CD4-positive, alpha-beta T cell treated with Interleukin-1 beta for 1 hour (primary cell): ENCODE measurements at places on chromosomes 2 and 18.

DNA sequence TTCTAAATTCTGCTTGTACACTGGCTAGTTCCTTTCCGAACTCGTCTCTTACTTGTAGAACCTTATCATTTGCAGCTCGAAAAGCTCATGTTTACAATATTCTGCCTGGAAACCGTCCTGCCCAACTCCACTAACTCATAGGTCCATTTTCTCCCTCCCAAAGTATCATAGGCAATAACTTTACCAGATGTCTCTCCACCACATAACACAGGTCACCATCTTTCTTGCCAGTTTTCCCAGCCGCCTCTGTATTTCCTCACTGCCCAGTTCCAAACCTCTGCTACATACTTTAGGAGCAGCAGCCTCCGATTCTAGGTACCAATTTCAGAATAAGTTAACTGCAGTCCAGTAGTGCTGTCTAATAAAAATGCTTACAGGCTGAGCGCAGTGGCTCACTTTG is 259.5 kb downstream of the GLI2 start:
- DNase-seq: no peak

DNA sequence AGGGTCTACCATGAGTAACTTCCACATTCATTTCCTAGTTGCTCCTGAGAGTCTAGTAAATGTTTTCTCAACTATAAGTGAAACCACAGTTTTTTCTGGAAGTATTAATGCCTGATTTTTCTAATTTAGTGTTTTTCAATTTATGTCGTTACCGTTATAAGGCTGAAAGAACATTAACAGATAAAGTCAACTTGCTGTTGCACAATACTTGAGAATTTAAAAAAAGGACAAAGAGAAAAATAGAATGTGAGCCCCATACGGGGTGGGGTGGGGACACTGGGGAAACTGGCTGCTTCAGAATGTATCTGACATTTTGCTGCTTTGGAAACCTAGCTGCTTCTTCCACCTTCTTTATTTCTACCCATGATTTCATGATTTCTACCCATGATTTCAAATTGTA is 26.2 kb downstream of the CNOT11 start:
- no peak for DNase-seq

GRCh38 chr2:63364866-63365265 is 223.4 kb downstream of the WDPCP start:
- DNase-seq: no peak

DNA sequence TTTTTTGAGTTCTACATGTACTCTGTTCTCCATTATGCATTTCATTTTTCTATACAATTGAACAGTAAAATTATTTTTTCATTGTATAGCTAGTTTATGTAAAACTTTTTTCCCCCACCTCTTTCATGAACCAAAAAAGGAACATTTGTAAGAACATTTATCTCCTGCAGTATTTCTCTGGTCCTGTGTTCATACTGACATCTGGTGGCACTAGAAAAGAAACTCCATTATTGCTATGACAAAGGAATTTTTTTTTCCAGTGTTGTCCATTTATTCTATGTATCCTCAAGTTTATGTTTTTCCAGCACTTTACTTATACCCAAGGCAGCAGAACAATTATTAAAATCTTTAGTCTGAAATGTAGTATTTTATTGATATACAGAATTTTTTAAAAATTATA is 27.4 kb upstream of the CHAC2 start:
- no peak for DNase-seq

GRCh38 chr2:239790721-239791120 is 234.4 kb downstream of the NDUFA10 start:
- DNase-seq: no peak

GRCh38 chr2:42071791-42072190 is 24.0 kb downstream of the PKDCC start:
- DNase-seq: no peak

DNA sequence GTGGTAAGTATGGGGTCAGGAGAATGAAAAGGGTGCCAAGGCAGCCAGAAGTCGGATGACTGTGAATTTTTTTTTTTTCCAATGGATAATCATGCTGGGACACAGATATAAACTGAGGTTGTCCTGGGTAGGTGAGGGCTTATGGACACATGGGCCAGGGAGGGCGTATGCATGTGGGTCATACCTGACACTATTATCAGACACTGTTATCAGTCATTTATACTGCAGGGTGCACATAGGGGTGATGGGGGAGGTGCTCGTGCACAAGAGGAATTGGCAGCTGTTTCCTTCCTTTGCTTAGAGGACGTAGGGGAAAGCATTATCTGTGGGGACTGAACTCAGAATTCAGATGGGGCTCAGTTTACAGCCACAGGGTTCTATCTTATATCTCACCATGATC is 10.1 kb downstream of the CTIF start:
- DNase-seq: no peak

GRCh38 chr18:13608791-13609532 is 117.4 kb downstream of the FAM210A start:
- peak; percentile 33 for DNase-seq

- DNase-seq: no peak
Measured at GRCh38 chr2:21890041-21890440, 766.3 kb downstream of the TDRD15 start.

DNA sequence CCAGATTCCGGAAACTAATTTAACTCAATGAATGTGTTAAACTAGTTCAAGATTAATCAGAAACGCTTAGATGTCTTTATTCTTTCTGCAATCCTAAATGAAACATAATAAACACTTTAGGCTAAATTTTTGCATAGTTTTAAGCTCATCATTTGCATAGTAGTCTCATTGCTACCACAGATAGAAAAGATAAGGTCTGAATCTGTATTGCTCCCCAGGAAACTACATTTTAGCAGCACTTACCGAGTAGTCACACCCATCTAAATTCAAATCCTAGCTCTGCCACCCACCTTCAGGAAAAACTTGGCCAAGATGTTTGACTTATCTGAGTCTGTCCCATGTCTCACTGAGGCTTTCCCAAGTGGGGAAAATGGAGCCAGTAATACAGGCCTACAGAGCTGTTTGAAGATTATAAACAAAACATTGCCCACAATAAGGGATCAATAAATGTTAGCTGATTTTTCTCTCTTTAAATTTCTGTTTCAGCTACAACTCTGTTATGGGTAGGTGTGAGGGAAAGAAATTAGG is 87.0 kb downstream of the GALNT3 start:
- no peak for DNase-seq

GRCh38 chr2:24828238-24828996 is 35.2 kb downstream of the CENPO start:
- no peak for DNase-seq

DNA sequence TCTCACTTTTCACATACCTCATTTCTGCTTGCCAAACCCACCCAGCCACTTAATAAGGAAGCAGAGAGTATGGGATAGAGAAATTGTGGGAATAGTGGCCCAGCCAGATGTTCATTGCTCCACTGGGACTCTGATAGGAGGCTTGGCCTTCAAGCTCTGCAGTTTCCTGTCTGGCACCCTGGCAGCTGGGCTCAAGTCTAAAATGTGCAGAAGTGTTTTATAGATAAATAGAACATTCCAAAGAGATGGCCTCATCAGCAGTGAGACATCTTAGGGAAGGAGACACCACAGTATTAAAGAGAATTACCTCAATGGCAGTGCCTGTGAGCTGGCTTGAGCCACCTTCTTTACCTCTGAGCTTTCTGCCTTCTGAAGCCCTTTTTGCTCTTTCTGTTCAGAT is 24.7 kb downstream of the COPS7B start:
- DNase-seq: no peak

DNA sequence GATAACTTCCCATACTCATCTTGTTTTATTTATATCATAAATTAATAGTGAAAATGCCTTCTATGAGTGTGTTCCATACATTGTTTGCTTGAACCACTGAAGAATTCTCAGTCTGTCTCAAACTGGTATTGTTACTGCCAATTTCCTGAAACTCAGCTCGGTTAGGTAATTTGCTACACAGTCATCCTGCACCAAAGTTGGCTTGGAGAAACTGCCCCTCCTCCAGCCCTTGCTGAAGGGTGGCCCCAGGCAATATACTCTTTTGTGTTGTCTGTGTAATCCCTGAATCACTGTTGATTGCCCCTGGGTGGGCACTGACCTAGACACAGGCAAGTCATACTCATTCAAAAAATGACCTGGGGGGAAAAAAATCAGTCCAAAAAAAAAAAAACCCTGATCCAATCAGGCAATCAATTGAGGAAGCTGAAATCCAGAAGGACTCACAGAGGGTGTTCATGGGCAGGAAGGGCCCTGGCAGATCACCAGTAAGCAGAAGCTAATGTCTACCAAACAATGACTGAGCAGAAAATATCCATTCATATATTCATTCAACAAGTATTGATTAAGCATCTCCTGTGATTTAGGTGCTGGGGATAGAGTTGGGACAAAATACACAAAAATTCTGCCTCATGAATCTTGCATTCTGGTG is 3.8 kb upstream of the SESTD1 start:
- DNase-seq: peak; percentile 23

DNA sequence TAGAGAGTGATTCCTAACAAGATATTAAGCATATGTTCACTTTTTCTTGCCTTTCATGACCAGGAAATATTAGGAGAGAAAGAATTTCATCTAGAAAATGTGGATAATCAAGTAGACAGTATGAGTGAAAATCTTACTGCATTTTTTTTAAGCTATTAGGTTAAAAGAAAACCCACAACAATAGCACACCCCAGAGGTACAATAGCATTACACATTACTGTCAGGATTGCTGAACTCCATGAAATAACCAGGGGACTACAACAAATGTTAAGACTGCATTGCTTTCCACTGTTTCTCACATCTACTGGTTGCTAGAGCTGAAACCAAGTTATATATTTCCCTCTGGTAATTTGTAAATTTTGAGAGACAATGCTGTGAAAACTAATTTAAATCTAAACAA is 33.7 kb downstream of the KLF7 start:
- DNase-seq: no peak

DNA sequence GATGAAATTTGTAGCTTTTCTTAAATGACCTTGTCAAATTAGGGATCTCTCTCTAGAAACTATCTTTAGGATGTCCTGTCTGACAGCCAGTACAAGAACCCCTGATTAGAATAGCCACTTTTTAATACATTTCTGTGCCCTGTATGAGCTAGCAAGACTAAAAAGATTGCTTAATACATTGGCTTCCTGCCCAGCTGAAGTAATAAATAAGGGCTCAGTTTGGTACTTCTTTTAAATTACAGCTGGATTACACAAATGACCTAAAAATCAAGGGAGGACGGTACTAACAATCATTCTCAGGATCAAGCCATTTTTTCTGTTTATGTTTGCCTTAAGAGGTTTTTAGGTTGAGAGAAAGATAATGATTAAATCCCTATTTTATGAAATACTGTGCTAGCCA is 11.6 kb upstream of the OLA1 start:
- no peak for DNase-seq
